ENCODE measurements at places on chromosomes 6 and 20.

- DNase-seq = no peak
These were observed 5.3 kb downstream of the DCBLD1 start for GRCh38 chr6:117487821-117488220.

DNA sequence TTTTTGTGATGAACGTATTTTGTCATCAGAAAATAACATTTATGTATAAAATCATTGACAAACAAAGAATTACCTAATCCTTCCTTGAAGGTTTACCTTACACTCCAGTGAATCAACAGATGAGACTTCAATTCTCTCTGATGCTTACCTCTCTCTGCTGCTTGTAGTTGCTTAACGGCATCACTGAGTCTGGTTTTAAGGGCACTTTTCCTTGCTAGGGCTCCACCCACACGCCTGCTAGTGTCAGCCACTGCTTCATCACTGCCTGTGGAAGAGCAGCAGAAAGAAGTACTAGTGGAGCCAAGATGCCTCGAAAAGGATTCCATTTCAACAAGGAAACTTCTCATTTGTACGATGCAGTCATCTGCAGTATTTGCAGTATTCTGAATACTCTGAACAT, 63.0 kb downstream of the FAM229B start:
- DNase-seq = no peak

DNA sequence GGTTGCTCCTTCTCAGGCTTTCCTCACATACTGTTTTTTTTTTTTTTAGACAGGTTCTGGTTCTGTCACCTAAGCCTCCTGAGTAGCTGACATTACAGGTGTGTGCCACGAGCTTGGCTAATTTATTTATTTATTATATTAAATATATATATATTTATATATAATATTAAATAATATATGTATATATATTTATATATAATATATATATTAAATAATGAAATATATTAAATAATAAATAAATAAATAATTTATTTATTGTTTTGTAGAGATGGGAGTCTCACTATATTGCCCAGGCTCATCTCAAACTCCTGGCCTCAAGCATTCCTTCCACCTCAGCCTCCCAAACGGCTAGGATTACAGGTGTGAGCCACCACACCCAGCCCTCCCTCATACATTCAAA, 28.3 kb upstream of the SLC9A8 start:
- DNase-seq = no peak

DNA sequence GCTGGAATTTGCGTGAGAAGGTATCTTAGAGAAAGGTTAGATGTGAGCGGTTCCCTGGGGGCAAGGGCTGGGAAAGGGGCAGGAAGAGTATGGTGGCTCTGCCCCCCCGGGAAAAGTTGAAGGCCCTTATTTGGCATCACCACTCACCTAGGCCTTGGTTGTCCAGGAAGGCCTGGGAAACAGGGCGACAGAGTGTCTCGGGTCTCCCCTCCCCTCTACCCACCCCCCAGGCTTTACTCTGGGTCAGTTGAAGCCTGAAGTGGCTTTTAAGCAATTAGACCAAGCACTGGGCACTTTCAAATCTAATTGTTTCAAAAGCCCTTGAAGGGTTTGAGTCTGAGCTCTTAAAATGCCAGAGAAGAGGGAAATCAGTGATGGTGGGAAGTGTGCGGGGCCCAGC, 30.2 kb upstream of the FOXP4 start:
- no peak for DNase-seq

- no peak for DNase-seq
These were observed 65.3 kb downstream of the TRPC4AP start for GRCh38 chr20:35027301-35027700.

DNA sequence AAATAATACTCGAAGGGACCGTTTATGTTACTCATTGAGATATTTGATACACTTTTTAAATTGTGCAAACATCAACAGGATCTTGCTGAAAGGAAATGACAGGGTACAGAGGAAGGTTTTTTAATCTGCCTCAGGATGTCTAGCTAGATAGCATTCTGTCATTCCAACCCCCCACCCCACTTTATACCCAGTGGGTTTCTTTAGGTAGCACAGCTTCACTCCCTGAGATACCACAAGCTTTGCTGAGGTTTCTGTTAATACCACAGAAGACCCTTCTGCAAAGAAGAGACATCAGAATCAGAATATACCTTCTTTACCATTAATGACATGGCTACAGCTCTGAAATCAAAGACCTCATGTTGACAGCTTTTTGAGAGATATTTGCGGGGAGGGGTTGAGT, 1.3 kb downstream of the PHACTR2 start:
- no peak for DNase-seq

DNA sequence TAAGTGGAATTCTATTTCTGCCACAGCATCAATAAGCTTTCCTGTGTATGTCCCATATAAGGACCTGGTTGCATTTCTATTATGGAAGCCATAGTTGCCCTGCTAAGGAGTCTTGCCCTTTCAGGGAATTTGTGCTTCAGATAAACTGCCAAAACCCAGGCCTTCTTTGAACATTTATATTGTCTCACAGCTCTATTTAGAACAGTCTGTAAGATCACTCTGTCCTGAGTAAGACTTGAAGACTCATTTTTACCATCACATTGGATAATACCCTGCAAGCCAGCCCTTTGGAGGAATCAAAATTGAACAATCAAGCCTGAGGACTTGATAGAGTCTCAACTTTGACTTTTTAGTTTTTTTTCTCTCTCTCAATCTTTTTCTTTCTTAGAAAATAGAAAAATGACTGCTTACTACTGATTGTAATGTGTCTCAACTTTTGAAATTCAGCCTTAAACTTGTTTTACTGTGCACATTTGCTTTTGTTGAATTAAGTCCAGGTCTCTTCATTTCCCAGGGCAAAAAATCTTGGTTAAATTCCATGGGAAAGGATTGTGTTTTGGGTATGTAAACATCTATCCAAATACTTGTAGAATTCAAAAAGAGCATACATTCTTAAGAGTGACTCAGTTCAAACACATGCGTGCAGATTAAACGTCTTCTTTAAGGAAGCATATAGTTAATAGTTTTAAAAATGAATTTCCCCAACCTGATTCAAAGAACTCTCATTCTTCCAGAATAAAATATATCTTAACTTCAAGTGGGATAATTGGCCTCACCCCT, 91.2 kb downstream of the PLCB1 start:
- DNase-seq = no peak

DNA sequence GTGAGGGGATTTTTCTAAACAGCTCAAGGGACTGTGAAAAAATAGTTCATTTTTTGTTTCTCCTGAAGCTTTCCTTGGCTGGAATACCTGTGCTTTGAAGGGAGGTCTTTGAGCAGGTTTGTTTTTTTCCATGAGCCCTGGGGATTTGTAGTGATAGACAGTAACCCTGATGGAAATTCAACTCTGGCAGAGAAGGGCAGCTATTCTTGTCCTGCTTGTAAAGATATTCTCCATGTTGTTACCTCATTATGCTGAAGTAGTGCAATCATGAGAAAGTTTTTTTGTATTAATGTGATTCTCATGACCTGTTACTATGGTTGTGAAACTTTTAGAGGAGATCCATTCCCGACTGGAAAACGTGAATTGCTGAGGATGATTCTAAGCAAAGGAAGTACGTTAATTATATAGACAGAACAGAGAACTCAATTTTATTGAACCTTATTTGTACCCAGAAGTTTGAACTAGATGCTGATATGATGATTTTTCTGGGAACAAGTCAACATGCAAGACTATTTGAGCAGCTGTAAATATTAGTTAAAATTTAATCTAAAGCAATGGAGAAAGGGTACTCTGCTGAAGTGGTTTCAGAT, 12.5 kb downstream of the UTRN start:
- DNase-seq = no peak

GRCh38 chr6:14017626-14018475, 93.1 kb downstream of the RNF182 start:
- DNase-seq = no peak

DNA sequence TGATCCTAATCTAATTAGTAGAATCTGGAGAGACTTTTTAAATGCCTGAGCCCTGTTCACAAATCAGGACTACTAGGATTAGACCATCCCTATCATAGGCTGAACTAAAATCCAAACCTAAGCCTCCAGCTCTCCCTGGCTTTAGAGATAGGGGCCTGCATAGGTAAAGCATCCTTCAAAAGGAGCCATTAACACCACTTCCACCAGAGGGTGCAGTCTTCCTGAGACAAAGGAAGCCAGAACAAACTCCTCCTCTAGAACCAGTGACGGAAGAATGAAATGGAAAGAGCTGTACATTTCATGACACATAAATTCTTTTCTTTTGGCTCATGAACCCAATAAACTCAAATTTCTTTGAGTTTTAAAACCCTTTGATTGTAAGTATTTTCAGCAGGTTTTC, 291.2 kb upstream of the ADGRB3 start:
- peak; percentile 73 for DNase-seq

DNA sequence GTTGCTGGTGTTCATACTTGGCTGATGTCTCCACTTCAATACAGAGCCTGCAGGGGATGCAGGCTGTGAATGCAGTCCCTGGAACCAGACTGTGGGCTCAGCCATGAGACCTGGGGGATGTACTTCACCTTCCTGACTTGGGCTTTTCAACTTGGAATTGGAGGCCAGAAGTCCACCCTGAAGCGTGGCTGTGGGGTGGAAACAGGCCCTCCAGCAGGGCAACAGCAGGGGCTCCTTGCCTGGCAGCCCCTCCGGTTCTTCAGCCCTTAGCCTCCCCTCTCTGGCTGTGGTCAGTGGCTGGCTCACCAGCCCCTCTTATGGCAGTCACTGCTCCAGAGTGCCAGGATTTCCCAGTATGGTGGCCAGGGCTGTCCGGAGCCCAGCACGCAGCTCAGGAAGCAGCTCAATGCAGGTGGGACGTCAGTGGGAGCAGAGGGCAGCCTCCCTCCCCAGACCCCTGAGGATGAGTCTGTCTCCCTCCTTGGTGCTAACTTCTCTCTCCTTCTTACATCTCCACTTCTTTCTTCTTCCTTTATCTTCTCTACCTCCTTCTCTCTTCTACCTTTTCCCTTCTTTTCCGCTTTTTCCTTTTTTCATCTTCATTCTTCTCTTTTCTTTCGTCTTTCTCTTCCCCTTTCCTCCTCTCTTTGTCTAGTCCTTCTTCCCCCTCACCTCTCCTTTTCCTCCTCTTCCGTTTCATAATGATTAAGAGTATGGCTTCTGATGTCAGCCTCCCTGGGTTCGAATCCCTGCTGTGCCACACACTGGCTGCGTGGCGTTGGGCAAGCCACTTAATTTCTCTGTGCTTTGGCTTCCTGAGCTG, 45.3 kb downstream of the SLC52A3 start:
- DNase-seq = no peak

- peak; percentile 72 for DNase-seq
These were observed 14.3 kb upstream of the FOXP4 start for GRCh38 chr6:41531591-41532582.

DNA sequence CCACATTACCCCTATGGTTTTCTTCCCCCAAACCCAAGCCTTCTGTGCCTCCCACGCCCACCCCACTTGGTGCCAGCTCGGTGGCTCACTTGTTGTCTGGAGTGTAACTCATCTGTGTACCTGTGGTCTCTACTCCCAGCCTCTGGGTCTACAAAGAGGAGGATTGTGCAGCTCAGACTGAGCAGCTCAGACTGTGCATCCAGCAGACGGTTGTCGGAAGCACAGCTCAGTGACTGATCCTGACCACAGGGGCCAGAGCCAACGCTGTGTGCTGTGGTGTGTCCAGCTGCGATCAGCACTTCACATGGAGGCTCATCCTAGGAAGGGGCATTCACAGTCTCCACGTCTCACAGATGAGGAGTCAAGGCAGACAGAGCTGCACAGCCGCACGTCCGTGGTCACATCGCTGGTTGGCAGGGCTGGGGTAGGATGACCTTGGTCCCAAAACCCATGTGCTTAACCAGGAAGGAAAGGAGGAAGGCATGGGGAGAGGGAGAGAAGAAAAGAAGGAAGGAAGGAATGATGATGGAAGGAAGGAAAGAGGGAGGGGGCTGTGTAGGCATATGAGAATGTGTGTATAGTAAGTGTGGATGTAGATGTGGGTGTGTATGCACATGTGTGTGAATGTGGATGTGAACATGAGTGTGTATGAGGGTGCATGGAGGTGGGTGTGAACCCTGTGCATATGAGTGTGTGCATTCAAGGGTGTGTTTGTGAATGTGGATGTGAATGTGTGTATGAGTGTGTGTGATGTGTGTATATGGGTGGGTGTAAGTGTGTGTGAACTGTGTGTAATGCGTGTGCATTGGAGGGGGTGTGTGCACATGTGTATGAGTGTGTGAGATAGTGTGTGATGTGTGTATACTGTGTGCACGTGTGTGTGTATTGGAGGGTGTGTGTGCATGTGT, 28.2 kb upstream of the STX16 start:
- DNase-seq = no peak

DNA sequence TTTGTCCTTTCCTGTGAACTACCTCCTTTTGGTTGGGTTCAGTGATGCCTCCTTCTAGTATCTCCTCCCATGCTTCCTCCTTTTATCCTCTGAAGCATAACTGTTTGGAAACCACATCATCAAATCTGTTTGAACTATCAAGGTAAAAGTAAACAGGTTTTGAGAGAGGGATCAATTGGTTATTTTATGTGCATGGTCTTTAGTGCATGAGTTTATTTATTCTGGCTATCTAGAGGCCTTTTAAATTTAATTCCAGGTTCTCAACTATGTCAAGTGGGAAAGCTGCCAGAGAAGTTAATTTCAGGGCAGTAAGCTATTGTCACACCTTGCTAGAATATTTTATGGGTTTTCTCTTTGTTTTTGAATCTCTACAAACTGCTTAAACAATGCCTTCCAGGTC, 54.1 kb downstream of the WASF1 start:
- no peak for DNase-seq

DNA sequence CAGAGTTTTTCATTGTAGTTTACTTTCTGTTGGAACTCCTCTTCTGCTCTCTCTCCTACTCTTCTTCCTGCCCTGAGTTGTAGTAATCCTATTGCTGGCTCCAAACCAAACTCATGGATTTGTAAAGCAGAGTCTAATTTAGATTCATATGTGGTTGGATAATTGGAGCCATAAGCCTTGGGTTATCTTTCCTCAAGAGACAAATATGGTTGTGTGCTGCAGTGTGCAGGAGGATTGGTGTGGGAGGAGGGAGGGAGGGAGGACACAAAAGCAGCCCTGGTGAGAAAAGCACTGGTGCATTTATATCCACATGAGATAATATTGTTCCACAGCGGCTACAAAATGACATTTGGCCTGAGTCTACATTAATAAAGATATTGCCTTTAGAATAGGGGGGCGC, 4.2 kb downstream of the HLA-G start:
- DNase-seq = no peak

GRCh38 chr6:110356778-110357177, 1.4 kb downstream of the METTL24 start:
- no peak for DNase-seq

DNA sequence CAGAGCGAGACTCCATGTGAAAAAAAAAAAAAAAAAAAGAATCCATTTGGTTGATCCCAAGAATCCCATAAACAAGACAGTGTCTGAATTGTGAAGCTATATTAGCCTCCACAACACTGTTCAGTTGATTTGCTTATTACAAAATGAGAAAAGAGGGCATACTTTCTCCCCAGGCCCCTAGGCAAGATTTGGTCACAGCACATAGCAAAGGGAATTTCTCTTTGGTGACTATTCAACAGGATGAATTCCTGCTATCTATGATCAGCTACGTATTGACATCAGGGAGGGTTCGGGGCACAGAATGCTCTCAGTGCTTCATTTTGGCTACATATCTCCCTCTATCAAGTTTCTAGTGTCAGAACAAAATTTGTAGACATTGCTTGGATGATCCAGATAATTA, 20.2 kb upstream of the SLC22A3 start:
- DNase-seq = no peak
